ENCODE measurements at places on chromosomes 16 and 17.

DNA sequence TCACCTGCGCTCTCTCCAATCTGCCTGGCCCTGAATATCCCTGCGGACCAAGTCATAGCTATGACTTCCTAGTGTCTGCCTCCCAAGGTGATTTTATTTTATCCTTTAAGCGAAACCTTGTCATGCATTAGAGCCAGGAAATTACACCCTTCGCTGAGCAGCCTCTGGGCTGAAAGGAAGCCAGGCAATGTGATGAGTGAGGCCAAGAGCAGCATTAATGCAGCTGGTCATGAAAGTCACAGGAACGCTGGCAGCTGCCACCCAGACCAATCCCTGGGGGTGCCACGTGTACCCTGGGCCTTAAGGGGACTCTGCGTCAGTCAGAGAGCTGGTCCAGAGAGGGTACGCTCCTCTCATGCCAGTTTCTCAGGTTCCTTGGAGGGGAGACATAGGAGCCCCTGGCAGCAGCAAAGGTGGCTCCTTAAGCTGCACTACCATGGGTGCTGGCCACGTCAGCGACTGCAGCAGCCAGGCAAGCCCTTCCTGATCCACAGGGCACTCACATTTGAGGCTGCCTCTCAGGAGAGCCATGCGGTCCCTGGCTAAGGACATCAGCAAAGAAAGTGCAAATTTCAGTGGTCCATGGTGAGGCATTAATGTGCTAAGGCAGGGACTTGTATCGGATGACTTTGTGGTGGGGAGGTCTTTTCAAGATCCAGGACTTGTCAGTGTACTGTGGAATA is 42.7 kb upstream of the WSCD1 start:
- no peak for DNase-seq

DNA sequence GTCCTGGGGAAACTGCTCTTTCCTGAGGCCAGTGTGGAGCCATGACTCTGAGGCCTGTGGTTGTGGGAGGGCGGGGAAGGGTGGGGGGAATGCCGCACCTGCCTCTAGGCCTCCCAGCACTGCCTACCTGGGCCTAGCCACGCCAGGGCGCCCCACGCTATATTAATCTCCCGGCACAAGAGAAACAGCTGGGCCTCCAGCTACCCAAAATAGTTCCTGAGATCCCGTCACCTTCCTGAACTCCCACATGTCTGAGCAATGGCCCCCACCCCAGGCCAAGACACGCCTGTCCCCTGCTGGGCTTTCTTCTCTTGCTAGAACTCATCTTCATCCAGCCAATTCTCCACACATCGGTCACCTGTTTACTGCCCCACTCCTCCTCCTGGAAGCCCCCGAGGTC is 13.0 kb upstream of the MTSS2 start:
- no peak for DNase-seq

DNA sequence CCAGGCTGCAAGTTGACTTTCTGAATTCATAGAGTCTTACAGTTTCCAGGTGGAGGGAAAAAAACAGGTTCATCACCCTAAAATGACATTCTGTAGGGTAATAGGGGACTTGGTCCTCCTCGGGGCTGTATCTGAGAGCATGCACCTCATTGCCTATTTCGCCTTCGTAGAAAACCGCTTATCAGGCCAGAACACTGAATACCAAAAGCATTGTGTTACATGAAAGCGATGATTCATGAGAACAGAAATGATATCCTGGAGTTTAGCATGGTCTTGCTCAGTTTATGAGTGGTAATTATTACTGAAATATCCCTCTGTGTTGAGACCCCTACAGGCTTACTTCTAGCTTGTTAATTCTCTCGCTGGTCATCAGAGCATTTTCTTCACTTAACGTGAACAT is 61.4 kb upstream of the ARHGAP44 start:
- DNase-seq, result peak; percentile 41

DNA sequence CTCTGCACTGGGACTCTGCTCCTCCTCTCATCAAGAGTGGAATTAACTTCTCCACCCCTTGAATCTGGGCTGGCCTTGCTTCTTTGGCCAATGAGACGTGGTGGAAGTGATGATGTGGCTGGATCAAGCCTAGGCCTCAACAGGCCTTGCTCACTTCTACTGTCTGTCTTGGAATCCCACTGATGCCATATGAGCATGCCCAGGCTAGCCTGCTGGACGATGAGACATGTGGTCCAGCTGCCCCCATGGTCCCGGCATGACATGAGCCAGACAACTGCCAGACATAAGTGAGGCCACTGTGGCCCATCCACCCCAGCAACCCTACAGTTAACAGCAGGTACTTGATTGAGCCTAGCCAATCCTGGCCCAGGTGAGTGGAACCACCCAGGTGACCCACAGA is 18.7 kb downstream of the VAC14 start:
- DNase-seq, result no peak

- peak; percentile 18 for DNase-seq
These were observed 15.8 kb upstream of the RBBP6 start for GRCh38 chr16:24523569-24523968.

DNA sequence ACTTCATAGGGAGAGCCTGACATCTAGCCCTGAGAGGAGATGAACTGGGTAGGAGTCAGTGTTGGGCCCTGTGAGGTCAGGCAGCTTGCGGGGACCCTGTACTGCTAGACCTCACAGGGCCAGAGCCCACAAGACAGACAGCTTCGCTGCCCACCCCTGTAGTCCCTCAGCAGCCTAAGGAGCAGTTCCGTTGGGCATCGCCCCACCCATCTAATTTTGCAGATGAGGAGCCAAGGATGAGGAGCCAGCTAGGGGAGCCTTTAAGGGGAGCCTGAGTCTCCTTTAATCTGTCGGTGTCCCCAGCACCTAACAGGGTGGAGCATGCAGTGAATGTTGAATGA is 755 bp upstream of the TUFM start:
- DNase-seq, result peak; percentile 41

DNA sequence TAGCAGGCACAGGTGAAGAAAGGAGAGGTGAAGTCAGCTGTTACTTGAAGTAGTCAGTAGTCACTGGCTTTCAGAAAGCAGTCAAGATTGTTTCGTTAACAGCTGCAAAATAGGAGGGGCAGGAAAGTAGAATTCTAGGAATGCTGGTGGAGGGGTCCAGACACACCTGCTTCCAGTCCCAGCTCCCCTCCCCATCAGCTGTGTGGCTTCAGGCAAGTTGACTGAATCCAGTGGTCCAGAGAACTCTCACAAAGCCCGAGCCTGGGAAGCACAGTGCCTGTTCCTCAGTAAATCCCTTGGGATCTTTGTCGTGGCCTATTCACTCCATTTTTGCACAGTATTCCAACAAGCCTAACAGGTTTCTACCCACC is 4.6 kb upstream of the SOCS1 start:
- DNase-seq, result no peak

- peak; percentile 85 for DNase-seq
These were observed 135.2 kb upstream of the HS3ST3A1 start for GRCh38 chr17:13736916-13737315.

GRCh38 chr17:80427366-80428282 is 12.7 kb downstream of the ENDOV start:
- no peak for DNase-seq

DNA sequence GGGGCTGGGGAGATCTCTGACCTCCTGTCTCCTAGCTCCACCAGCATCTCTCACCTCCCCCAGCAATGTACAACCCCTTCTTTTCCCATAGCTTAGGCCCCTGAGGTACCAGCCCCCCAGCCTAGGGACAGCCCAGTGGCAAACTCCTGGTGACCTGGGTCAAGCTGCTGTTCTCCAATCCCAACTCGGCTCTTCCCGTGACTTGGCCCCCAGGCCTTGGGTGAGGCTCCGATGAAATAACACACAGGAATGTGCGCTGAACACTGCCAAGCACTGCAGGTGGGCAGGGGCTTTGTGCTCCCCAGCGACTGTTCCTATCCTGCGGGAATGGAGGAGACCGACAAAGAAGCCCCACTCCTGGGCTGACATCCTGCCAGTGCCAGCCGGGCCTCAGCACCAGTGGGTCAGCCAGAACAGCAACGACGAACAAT is 63.7 kb upstream of the AMZ2 start:
- no peak for DNase-seq

DNA sequence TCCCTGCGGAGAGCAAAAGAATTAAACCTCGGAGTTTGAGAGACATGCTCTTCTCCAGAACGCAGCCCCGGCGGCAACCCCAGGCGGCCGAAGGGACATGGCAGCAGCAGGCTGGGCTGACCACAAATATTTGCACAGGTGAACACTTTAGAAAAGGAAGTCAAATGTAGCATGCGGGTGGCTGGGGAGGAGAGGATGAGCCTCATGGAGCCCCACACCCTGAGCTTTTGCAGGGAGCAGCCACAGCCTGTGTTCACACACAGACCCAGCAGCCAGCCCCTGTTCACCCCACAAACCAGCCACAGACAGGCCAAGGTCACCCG is 17.8 kb downstream of the HS3ST6 start:
- no peak for DNase-seq

DNA sequence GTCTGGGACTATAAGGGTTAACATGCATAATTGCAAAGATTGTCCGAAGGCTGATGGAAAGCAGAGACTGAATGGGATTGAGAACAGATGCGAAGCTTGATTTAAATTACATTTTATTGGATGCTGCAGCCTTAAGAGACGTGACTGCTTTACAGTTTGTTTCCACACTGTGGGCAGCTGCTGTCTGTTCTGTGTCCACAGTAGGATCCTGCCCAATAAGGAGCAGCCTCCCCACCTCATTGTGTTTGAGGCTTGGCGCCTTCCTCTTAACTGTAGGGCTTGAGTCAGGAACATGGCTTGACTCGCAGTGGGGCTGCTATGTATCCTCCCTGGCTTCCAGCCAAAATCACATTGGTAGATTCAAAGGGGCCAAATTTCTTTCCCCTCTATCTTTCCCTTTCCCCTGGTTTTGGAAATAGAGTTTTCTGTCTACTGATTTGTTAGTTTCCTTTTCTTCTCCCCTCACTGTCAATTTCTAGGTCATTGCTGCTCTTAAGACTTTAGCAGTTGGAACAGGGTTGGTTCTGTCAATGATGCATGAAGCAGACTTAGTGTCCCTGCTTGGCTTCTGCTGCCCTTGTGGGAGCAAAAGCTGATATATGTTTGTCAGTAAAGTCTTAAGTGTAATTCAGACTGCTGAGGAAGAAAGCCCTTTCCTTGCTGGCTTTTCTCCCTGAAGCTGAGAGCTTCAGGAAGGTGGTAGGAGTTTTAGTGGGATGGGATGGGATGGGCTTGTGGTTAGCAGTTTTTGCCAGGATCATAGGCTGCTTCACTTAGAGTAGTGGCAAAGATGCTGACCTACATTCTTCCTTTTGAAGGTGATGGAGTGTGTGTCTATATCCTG is 5.0 kb upstream of the RARA start:
- peak; percentile 70 for DNase-seq

GRCh38 chr17:63989622-63990345 is 8.4 kb upstream of the PRR29 start:
- no peak for DNase-seq

GRCh38 chr17:55748841-55749240 is 2.0 kb upstream of the PCTP start:
- no peak for DNase-seq

DNA sequence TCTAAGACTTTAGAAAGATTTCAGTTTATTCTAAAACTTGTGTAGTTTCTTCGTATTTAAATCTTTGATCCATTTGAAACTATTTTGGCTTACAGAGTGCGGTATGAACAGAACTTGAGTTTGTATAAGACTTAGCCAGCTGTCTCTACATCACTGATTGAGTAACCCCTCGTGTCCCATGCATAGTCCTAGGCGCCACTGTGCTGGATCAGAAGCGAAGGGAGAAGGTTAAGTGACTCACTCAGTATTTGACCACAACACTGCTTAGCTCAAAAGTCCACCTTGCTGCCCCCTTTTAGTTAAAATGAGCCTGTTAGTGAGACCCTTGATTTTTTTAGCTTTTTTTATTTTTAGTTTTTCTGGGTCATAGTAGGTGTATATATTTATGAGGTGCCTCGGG is 28.4 kb downstream of the CD300LB start:
- DNase-seq, result no peak

DNA sequence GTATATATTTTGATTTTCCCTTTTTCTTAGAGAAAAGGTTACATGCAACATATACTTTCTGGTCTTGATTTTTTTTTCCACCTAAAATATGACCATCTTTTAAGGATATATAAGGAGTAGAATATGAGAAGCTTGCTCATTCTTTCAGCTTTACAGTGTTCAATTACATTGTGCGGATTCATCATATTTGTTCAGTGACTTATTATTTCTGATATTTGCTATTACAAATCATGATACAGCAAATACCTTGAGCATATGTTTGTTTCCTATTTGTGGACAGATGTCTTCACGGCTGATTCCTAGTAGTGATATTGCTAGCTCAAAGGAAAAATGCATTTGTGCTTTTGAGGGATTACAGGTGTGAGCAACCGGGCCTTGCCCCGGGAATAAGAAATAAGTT is 18.1 kb downstream of the KATNIP start:
- DNase-seq, result no peak

- no peak for DNase-seq
These were observed 15.0 kb downstream of the TBKBP1 start for GRCh38 chr17:47708864-47709541.

GRCh38 chr17:46788300-46788699 is 30.2 kb downstream of the WNT3 start:
- no peak for DNase-seq

GRCh38 chr16:65700596-65700995 is 578.7 kb upstream of the CDH11 start:
- DNase-seq, result no peak

GRCh38 chr17:57261084-57261461 is 4.8 kb downstream of the MSI2 start:
- DNase-seq, result no peak

GRCh38 chr16:78882751-78883150 is 717.8 kb downstream of the MAF start:
- DNase-seq, result no peak

DNA sequence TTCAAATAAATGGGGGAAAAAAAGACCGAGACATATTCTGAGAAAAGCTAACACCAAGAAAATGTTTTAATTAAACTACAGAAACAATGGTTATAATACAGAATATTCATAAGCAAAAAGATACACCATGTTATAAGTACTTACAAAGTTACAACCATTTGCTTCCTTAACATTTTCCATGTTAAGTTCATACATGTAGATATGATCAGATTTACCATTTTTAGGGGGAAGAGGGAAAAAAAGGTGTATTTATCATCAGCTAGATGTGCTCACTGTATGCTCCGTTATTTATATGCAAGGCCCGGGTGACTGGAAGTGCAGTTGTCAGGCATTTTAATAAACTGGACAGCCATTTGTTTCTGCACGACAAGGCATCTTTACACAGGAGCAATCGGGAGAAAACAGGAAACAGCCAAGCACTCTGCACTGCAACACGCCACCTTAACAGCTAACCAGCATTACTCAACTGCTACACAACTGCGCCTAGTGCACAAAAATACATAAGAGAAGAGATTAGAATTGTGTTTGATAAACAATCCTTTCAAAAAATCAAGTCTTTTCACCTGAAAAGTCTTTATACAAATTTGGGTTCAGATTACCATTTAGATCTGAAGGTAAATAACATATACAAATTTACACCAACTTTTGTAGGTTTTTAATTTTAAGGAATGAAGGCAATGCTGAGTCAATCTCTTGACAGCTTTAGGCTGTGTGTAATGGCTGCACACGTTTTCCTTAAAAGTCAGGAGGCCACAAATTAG is 2.9 kb downstream of the SRSF2 start:
- no peak for DNase-seq
